ENCODE measurements at places on chromosomes 16 and 17.

DNA sequence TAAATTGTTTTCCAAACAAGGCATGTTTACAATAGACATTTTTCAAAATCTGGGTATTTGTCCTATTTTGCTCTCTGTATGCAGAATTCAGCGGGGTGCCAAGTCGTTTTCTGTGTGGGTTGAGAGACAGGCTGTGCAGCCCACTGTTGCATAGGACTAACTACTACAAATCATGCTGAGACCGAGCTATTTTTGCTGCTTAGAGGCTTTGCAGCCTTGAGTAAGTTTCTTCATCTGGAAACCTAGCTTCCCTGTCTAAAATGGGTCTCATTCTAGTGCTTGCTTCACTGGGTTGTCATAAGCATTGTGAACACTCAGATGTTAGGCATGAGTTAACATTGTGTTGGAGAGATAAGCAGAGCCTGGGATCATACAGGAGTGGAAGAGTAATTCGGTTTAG lies 1.3 kb downstream of the PRPSAP2 start:
- peak; percentile 5 for DNase-seq

DNA sequence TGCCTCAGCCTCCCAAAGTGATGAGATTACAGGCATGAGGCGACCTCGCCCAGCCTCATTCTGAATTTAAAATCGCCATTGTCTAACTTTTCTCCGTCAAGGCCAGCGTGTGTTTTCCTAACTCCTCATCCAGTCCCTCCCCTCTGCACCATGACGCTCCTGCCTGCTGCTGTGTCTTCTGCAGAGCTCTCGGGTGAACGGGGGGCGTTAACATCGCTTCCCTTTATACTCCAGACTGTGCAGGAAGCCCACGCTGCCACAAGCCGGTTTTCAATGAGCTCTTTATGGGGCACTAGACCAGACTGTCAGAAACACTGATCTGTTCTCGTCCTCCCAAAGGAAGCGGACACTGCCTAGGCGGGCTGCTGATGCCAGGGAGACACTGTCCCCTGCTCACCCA lies 13.2 kb downstream of the AANAT start:
- DNase-seq: peak; percentile 41

DNA sequence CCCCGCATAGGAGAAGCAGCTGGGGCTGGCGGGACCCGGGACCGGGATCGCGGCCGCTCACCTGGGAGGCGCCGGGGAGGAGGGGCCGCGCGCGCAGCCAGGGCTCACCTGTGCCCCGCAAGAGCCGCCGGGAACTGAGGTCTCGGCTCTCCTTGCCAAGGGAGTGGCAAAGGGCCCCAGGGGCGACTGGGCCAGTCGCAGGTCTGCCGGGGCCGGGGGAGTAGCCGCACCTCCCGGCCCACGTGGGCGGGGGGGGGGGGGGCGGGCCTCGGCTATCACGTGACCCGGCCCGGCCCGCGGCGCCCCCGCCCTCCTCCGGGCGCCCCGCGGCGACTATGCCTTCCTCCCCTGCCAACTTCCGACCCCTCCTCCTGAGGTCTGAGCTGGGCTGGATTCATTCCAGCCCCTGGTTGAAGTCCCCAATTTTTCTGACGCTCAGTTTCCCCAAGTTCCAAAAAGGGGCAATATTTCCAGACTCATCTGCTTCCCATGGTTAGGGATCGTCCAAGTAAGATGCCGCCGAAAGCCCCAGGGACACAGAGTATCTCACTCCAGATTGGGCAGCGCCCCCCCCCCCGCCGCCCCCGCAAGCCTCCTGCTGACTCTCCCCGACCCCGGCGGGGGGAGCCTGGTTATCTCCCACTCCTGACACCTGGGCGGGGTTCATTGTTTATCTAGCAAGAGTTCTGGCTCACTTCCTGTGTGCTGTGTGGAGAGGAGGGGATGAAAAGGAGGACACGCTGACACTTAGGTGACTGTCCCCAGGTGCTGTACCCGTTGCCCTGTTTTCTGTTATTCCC lies at the start of gene TMC6:
TSS of gene TMC6 (minus strand) at position 205 of the 800 bp plus-strand sequence. CDS start 1,923 bp downstream, outside the sequence.
- no peak for DNase-seq

GRCh38 chr17:48604770-48605329 lies at the start of gene HOXB6:
Gene HOXB6, minus strand, starts transcription at chr17:48604986. Its CDS starts 6,836 bp downstream, at chr17:48598150.
- DNase-seq: no peak

DNA sequence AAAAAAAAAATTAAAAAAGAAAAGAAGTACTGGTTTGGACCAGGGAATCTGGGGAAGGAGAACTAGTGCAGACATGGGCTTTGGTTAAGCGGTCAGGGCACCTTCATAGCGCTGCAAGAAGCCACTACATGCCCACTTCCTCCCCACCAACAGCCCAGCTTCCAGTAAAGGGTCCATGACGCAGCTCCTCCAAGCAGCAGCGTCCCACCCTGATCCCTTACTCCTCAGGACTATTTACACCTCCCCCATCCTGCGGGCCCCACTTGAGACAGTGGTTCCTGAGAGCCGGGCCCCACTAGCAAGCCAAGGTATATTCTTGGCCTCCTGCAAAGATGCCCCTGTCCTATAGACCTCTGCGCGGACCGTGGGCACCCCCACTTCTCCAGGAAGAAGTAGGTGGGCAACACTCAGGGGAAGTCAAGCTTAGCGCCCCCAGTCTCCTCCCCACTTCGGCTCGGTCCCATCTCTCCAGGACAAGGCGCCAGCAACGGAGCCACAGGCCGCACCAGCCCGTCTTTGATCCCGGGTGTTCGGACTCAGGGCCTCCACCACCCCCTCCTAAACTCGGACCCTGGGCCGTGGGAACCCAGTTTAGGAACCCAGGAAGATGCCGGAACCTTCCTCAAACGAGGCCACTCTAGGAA lies 913 bp upstream of the PRR14 start:
- DNase-seq: no peak

DNA sequence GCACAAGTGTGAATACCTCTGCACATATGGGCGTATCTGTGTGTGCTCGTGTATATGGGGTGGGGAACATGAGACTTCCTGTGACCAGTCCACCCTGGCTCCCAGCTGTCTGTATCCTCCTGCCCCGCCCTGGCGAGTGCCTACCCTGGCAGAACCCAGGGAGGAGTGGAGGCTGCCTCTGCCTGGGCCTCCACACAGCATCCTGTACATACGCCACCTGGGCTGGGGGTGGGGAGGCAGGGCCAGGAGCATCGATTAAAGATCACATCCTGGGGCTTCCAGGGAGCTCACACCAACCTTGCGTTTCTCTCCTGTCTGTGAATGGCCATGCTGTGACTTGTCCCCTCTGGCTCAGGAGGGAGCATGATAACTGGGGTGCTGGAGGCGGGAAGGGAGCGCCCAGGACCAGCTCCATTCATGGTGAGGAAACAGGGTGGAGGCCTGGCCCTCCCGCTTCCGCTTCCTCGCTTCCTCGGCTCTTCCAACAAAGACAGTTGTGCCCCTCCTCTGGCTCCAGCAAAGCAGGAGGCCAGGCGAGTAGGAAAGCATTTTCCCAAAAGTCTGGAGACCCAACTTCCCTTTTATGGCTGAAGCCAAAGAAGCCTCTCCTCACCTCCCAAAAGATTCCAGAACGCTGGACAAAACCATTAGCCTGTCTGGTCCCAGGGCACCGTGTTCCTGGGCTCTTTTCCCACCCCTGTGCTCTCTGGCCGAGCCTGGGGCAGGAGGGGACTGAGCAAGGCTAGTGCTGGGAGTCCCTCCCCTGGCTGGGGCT lies 22.9 kb downstream of the ADAM11 start:
- DNase-seq: peak; percentile 75

- DNase-seq: peak; percentile 40
Measured at GRCh38 chr17:72631949-72632684, 460.4 kb downstream of the SLC39A11 start.

DNA sequence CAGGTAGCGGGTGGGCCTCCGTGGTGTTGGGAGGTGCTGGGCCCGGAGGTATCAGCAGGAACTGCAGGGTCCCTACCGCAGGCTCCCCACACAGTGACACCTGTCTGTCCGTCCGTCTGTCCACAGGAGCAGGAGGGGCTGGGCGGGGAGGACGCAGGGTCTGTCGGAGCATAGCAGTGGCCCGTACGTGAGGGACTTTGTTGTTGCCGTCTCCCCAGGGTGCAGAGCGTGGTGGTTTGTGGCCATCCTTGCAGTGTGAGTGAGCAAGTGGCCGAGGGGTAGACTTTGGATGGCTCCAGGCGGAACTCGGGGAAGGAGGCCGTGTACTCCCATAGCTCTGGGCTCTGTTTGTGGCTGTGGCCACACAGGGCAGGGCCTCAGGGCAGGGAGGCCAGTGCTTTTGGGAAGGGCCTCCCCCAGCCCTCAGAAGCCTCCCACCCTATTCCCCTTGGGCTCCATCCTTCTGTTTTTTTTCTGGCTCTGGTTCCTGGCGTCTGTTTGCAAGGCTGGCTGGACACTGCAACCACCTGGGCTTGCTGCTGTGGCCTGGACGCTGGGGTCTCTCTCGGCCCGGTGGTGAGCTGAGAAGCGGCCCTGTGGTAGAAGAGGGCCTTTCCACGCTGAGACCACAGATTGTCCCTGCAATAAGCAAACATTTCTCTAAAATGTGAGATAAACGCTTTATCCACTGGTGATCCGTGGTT lies 41.0 kb upstream of the ZNF750 start:
- no peak for DNase-seq

DNA sequence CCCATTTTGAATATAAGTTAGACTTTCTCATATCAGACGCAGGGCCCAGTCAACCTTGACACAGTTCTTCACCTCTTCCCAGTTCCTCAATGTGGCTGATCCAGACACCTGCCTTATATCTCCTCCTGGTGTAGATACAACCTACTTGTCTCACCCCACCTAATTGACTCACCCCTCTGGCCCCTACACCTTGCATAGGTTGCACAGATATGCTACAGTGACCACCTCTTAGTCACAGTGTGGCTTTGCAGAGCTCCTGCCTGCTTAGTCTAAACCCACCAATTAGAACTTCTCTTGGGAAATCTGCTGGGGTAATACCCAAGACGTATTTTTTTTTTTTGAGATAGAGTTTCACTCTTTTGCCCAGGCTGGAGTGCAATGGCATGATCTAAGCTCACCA lies 16.8 kb downstream of the CHP2 start:
- DNase-seq: no peak

GRCh38 chr16:65280845-65281512 lies 159.1 kb upstream of the CDH11 start:
- DNase-seq: no peak

DNA sequence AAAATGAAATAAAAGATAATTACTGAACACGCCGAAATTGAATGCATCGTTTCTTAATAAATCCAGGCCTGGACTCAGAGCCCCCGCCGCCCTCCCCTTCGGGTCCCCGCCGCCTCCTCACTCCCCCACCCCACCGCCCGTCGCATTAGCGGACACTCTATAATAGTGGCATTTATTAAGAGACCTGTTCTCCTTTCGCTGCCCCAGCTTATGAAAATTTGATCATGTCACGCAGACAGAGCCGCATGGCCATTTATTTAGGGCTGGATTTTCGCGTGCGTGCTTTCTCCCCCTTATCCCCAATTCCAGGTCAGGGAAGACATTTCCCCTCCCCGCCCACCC lies 6.3 kb upstream of the HOXB2 start:
- no peak for DNase-seq

- DNase-seq: no peak
Measured at GRCh38 chr17:73940511-73940910, 263.0 kb upstream of the RPL38 start.

- DNase-seq: no peak
Measured at GRCh38 chr17:32970281-32970680, 21.4 kb upstream of the SPACA3 start.

DNA sequence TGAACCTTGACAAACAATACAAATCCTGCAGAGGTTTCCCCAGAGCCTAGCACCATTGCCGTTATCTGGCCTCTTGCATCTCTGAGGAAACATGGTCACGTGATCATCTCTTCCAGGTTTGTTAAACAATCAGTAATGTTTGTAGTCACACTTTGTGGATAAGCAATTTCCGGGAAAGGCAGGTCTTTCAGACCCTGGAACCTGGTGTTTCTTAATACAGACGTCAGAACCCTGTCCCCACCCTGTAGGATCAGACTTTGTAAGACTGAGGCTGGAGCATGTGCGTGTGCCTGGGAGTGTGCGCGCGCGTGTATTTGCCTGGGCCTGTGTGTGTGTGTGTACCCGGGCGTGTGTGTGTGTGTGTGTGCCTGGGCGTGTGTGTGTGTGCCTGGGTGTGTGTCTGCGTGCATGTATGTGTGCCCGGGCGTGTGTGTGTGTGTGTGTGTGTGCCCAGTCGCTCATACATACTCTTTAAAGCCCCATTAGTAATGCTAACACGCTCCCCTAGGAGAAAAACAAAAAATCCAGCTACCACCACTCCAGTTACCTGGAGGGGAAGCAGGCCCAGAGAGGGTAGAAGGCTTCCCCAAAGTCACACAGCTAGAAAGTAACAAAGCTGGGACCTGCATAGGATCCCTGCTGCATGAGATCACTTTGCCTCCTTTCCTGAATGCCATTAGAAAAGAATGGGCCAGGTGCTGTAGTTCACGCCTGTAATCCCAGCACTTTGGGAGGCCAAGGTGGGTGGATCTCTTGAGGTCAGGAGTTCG lies 5.3 kb downstream of the CTNS start:
- DNase-seq: no peak

GRCh38 chr16:65547772-65548446 lies 426.0 kb upstream of the CDH11 start:
- DNase-seq: no peak

- peak; percentile 59 for DNase-seq
Measured at GRCh38 chr17:79192503-79193351, 118.1 kb downstream of the ENGASE start.

DNA sequence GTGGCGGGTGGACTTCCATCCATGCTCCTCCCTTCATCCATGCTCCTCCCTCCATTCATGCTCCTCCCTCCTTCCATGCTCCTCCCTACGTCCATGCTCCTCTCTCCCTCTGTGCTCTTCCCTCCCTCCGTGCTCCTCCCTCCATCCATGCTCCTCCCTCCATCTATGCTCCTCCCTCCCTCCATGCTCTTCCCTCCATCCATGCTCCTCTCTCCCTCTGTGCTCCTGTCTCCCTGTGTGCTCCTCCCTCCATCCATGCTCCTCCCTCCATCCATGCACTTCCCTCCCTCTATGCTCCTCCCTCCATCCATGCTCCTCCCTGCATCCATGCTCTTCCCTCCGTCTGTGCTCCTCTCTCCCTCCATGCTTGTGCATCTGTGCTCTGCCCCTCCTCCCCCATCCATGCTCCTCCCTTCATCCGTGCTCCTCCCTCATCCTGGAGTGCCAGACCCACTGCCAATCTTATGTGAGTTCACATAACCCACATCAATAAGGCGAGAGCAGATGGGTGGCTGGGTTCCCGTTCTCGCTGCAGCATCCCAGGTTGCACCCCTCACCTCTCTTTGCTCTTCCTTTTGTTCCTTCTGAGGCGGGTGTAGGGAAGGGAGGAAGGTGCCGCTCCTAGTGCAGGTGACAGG lies 22.8 kb downstream of the KSR1 start:
- no peak for DNase-seq

- DNase-seq: no peak
Measured at GRCh38 chr16:20610211-20610891, 34.2 kb upstream of the ACSM2B start.

GRCh38 chr16:81410643-81411293 lies 33.8 kb upstream of the CMIP start:
- no peak for DNase-seq

DNA sequence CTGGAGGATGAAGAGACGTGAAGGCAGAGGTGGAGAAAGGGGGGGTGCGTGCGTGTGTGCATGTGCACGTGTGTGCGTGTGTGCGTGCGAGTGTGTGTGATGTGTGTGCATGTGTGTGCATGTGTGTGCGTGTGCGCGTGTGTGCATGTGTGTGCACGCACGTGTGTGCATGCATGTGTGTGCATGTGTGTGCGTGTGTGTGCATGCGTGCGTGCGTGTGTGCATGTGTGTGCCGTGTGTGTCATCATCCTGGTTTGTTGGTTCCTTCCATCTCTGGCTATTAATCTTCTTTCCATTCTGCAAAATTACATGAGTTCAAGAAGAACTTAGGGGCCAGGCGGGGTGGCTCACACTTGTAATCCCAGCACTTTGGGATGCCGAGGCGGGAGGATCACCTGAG lies 17.0 kb upstream of the RPL38 start:
- DNase-seq: no peak

- DNase-seq: no peak
Measured at GRCh38 chr16:16062023-16062937, 112.9 kb downstream of the ABCC1 start.
